ENCODE measurements at places on chromosomes 1 and 21.

DNA sequence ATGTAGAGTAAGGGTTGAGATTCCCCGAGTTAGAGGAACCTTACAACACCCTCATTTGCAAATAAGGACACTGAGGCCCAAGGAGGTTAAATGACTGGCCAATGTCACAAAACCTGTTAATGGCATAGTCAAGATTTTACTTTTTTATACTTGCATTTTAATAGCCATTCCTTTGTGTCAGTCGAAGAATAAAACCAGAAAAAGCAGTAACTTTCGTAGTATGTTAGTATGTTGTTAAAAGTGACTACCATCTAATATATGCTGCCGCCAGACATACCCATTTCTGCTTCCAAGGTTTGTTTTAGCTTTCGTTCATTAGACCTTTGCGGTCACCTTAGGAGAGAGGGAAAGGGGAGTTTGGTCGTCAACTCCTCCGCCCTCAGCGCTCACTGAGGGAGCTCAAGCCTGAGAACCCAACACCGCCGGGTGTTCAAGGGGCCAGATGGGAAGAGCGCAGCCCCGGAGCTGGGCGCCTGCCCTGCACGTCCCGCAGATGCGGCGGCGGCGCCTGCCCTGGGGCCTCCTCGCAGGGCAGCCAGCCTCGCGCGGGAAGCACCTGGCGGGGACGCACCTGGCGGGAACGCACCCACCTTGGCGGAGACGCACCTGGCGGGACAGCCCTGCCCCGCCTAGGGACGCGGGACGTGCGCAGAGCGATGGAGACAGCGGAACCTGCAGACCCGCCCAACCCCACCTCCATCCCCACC lies 466 bp downstream of the VPS26C start:
- DNase-seq = no peak

DNA sequence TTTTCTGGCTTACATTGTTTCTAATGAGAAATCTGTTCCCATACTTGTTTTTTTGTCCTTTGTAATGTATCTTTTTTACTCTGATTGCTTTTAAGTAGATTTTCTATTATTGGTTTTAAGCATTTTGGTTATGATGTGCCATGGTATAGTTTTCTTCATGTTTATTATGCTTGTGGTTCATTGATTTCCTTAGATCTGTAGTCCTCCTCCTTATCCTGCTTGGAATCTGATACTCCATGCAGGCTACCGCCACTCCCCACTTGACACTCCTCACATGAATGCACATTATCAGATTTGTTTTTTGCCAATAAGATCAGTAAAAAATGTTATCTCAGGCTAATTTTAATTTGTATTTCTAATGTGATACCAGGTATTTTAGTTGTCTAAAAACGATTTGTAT lies 20.8 kb downstream of the UROD start:
- no peak for DNase-seq

GRCh38 chr21:32653326-32653901 lies 41.2 kb upstream of the CFAP298 start:
- DNase-seq = peak; percentile 54

DNA sequence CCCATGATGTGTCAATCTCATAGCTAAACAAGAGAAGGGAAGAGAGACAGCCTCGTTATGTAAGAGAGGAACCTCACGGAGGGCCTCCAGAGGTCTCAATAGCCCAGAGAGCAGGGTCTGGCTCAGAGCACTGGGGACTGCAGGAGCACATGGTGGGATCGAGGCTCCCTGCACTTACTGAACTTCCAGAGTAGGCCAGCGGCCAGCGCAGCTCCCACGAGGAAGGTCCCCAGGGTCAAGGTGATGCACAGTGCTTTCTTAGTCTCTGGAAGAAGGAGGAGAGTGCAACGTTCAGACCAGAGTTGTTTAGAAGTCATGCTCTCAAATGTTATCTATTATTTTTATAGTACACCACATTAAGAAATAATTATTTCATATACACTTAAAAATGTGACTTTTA lies 18.6 kb downstream of the TMPRSS2 start:
- no peak for DNase-seq

DNA sequence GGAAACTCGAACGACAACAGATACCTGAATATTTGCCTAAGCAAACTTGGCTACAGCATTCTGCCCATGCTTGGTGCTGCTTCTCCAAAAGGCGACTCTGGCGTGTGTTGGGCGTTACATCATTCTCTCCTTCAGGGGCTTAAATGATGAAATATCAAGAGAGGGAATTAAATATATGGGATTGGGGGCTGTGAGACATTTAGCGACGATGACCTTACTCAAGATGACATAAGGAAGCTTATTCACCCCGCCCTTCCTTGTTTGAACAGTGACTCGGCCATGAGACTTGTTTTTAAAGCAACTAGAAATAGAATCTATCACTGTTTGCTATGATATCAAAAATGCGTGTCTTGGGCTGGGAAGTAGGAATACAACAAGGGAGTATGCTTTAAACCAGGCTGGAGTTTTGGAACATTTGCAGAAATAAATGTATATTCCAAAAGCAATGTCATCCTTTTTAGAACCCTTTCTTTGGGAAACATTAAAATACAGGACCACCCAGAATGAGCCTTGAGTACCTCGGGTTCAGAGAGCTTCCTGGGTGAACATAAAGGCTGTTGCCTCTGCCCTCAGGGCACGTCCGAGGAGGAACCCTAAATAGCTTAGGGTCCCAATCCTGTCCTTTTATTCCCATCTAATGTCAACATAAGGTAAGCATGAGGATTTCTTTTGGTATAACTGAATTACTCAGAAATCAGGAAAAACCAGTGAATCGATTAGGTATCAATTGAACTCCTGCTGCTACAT lies 123.3 kb upstream of the SLC45A1 start:
- DNase-seq = no peak

GRCh38 chr1:222043444-222044292 lies 301.8 kb upstream of the DUSP10 start:
- DNase-seq = no peak

- no peak for DNase-seq
Measured at GRCh38 chr1:228062812-228063211, 19.7 kb upstream of the ARF1 start.

- no peak for DNase-seq
Measured at GRCh38 chr1:206770531-206771337, at the start of gene IL19. Gene IL19, plus strand, starts transcription at chr1:206770773. Its CDS starts 65,890 bp downstream, at chr1:206836663.

- DNase-seq = no peak
Measured at GRCh38 chr1:245546875-245547274, 392.1 kb downstream of the KIF26B start.

- DNase-seq = no peak
Measured at GRCh38 chr1:36763771-36764170, 270.5 kb downstream of the GRIK3 start.

DNA sequence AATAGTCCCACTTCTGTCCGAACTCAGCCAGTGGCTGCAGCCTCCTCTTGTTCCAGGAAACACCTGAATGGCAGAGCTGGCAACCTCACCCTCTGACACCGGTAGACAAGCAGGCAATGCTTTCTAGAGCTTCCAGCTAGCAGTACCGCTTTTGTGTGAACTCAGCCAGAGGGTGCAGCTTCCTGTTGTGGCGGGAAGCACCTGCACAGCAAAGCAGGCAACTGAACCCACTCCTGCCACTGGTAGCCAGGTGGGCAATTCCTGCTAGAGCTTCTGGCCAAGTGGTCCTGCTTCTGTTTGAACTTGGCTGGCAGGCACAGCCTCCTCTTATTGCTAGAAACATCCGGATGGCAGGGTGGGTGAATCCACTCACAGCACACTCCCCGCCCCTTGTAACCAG lies 40.1 kb upstream of the TMPRSS15 start:
- DNase-seq = no peak

GRCh38 chr1:37471345-37472231 lies 2.8 kb upstream of the ZC3H12A start:
- no peak for DNase-seq

- DNase-seq = no peak
Measured at GRCh38 chr21:35408401-35408800, 359.3 kb upstream of the RUNX1 start.

- peak; percentile 72 for DNase-seq
Measured at GRCh38 chr1:150621497-150622302, 7.7 kb downstream of the ENSA start.

DNA sequence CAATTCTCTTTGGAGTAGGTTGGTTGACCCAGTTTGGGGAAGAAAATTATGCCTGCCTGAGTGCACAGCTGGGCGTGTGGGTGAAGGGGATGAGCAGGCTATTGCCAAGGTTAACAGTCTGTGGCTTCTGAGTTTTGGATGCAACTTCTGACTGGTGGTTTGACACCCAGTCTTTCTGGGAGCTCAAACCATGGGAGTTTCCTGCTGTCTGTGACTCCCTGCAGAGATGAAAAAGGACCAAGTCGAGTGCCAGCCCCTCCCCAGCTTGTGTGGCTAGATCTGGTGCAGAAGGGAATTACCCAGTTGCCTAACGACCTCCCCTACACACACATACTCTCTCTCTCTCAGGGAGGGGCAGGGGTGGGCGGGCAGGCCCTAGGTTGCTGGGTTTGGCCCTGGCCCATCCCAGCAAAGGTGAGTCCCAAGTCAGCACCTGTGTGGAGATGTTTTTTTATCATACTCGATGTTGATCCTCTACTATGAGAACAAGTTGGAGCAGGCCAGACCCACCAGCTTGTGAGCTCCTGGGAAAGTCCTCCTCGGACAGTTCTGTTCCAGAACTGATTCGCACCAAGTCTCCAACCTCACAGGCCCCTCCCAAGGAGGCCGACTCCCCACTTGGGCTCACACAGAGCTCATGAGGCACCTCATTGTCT lies 28.2 kb downstream of the PKP1 start:
- DNase-seq = peak; percentile 22

DNA sequence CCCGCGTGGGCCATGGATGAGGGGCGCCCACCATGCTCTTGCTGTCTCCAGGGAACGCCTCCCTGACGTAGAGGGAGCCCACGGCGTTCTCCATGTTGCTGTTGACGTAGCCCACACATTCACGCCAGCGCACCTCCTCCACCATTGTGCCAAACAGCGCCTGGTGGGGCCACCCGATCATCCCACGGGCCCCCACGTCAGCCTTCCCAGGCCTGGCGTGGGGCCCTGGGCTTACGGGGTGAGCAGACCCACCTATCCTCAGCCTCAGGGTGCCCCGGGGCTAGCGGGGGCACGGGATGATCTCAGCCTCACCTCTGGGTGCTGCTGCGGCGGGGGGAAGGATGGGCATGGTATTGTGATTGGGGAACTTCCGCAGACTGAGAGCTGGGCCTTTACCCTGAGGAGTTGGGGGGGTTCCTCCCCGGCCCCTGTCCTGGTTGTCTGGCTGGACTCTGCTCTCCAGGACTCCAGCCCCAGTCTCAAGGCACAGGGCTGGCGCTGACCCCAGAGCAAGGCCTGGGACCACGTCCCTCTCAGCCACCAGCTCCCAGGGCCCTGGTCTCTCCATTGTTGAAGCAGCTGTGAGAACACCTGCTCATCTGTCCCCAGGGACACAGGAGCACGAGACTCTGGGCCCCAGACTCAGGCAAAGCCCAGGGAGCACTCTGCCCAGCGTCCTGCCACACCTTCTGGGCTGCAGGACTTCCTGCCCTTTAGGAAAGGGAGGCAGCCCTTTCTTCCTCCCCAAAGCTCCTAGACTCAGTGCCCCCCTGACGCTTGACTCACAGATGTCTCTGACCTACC lies 10.2 kb downstream of the PRXL2B start:
- no peak for DNase-seq

DNA sequence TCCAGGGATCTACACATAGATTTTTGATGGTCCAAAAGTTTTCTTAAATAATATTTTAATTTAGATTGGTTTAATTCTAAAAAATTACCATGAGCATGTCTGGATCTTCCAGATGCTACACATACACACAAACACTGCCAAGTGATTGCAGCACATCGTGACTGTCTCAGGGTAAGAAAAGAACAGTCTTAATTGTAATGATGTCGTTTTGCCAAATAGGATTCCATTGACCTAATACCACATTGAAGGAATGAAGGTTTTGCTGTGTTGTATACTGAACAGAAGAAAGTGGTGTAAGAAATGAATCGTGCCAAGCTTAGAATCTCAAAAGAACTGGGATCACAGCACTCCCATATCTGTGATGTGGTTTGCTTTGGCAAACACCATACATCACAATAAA lies 633.3 kb upstream of the CAMK1G start:
- no peak for DNase-seq

GRCh38 chr21:35457097-35457804 lies 408.1 kb upstream of the RUNX1 start:
- peak; percentile 64 for DNase-seq

DNA sequence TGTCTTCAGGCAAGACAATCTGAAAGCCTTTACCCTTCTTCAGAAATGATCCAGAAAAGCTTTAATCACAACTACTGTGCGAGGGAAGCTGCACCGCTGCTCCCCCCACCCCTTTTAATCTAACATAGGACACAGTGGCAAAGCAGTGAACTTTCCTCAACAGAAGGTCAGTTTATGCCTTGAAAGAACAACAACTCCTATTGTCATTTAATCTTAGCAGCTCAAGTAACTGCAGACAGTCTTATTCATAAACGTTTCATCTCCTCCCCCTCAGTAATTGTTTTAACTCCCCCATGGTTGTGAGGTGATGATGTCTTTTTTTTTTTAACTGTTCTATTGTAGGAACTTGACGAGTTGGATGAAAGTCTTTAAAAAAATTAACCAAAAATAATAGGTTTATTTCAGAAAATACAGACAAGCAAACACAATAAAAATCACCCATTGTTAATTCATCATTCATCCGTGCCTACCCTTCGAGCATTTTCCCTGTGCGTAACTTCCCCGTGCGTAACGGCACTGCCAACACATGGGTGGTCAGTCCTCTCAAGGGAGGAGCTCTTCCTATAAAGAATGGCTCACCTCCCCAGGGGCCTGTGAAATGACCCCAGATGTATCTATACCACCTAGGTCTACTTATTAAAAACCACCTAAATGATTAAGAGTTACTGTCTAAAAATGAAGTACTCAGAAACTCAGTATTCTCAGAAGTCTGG lies 3.3 kb upstream of the ADAR start:
- DNase-seq = no peak

DNA sequence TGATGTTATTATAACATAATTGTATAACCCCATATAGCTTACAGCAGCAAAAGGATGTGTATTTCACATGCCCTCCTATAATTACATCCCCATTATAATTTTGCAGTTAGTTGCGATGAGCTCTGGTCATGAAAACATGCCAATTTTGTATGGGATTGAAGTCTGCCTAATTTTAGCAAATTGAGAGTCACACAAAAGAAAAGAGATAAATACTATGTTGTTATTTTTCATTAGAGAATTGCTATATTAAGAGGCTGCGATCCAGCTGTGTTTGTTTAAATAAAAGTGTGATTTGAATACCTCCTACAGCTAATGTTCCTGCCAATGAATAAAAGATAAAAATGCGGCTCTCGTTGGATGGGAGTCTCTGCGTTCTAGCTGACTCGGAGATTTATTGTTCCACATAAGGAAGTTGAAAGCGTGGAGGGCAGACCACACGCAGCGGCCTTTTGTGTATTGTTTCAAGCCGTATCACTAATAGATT lies 461.0 kb upstream of the NFIA start:
- no peak for DNase-seq

GRCh38 chr1:94247138-94248094 lies 10.0 kb upstream of the ARHGAP29 start:
- DNase-seq = peak; percentile 25

GRCh38 chr1:89023026-89023425 lies 360 bp upstream of the GBP3 start:
- DNase-seq = no peak

All from activated CD8-positive, alpha-beta T cell treated with anti-CD3 and anti-CD28 coated beads, Interleukin-2, amount 10 ng/mL, durations not matched to agents 7 days and 5 days (primary cell).